ENCODE measurements at places on chromosomes 5 and 9. TPM values are rescaled to one million over a fixed set of nuclear protein-coding genes. Genes with fewer than 3 reads are reported as not detected.

The SHROOM1 gene
- total RNA-seq = 7.6 TPM

The PCDHB12 gene
- total RNA-seq = 2.3 TPM

The F2RL1 gene
- 10.9 TPM for total RNA-seq

The BTNL3 gene
- total RNA-seq = 0.82 TPM

The PCDHB4 gene
- 2.7 TPM for total RNA-seq

The TUSC1 gene
- 3.4 TPM for total RNA-seq

The PLEKHG4B gene
- 46.6 TPM for total RNA-seq

The SPINK13 gene
- total RNA-seq = not detected

The SLC25A2 gene
- total RNA-seq = 0.92 TPM

The WWC1 gene
- total RNA-seq = 183 TPM

The DDX4 gene
- total RNA-seq = not detected

The MELK gene
- total RNA-seq = 35.8 TPM

The ESM1 gene
- 0.17 TPM for total RNA-seq

The SKP1 gene
- 332 TPM for total RNA-seq

The GRIN3A gene
- 5.3 TPM for total RNA-seq

The PCDHGB4 gene
- 15.6 TPM for total RNA-seq

The PDE8B gene
- 16.7 TPM for total RNA-seq

The IRX4 gene
- 1.6 TPM for total RNA-seq

The TMEM215 gene
- 0.27 TPM for total RNA-seq

The TBC1D9B gene
- 114 TPM for total RNA-seq

The LCN9 gene
- total RNA-seq = 2.0 TPM

The SEPTIN8 gene
- total RNA-seq = 62.7 TPM

The RNF208 gene
- 12.1 TPM for total RNA-seq

The RPL7A gene
- 2,442 TPM for total RNA-seq

The RECK gene
- total RNA-seq = 11.7 TPM

The GDA gene
- total RNA-seq = 13.4 TPM

The SLC46A2 gene
- 0.14 TPM for total RNA-seq

The SLC23A1 gene
- total RNA-seq = 1.6 TPM

The RAI14 gene
- 83.1 TPM for total RNA-seq

The NEUROG1 gene
- total RNA-seq = 3.7 TPM

The PCDHB11 gene
- total RNA-seq = 3.3 TPM

The HAPLN1 gene
- total RNA-seq = 5.5 TPM

The GDF9 gene
- 1.5 TPM for total RNA-seq

The HMHB1 gene
- not detected for total RNA-seq

The SV2C gene
- 6.9 TPM for total RNA-seq

The ADAMTS12 gene
- total RNA-seq = 32.1 TPM

The EQTN gene
- not detected for total RNA-seq
